ENCODE measurements at places on chromosomes 1 and 21.

DNA sequence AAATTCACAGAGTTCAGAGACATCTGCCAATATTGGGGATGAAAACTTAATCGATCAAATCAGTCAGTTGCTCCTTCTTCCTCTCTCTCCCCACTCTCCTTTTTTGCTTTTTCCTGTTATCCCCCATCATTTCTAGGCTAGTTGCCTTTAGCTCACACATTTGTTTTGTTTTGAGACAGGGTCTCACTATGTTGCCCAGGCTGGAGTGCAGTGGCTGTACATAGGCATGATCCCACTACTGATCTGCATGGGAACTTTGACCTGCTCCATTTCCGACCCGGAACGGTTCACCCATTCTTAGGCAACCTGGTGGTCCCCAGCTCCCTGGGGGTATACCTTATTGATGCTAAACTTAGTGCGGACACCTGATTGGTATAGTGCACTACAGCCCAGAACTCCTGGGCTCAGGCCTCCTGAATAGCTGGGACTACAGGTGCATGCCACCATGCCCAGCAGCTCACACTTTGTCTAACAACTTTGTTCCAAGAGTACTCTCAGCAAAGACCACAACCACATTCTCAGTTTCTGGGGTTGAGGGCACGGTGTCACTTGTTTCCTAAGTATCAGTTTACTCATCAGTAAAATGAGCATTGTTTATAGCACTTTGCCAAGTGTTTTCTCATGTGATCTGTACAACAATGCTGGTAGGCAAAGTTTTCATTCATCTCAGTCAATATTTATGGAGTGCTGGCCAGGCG is 6.7 kb upstream of the ELOA start:
- DNase-seq = no peak

DNA sequence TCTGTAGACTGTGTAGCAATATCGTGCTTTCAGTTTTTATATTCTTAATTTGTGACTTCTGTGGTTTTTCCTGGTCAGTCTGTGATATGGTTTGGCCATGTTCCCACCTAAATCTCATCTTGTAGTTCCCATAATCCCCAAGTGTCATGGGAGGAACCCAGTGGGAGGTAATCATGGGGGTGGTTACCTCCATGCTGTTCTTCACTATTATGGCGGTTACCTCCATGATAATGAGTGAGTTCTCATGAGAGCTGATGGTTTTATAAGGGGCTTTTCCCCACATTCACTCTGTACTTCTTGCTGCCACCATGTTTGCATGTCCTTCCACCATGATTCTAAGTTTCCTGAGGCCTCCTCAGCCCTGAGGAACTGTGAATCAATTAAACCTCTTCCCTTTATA is 169.8 kb downstream of the LEPR start:
- no peak for DNase-seq

- DNase-seq = no peak
Observed at GRCh38 chr1:33719771-33720670, 143.9 kb upstream of the HMGB4 start.

DNA sequence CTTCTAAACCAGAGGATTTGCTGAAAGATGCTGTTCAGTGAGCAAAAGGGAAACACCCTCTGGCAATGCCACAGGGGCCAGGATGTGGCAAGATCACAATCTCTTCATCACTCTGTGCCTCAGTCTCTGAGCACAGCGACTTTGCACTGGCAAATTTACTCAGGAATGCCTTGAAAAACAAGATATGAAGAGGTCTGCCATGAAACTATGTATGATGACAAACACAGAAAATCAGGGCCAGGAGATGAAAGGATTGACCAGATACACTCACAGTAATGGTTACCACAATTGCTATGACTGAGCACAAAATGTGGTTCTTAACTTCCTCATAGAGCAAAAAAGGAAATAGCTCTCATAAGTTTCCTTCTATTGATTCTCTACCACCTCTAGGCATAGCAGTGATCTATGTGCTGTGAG is 5.8 kb downstream of the TTC13 start:
- DNase-seq = no peak

DNA sequence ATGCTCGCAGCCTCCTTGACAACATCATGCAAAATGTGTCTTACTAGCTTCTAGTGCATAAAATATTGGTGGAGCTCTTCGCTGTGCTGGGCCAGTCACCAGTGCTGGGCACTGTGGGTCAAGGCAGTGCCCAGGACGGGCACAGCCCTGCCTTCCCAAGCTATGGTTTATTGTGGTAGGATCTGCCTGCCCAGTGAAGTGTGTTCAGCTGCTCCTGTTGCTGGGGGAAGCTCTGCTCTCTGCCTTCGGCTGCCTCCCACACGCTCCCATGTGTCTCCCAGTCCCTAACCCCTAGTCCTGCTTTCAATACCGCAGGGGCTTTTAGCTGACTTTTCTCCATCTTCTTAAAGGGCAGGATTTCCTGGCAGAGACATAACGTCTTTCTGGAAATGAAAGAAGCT is 15.7 kb downstream of the EPHX1 start:
- DNase-seq = no peak

Data from NT2/D1 (cell line).